Caudate nucleus (tissue), 63 donors: ENCODE measurements at places on chromosomes 11 and 22.
A peak's percentile ranks its signal among the peaks of the same experiment; 100 is the strongest.

GRCh38 chr11:125941619-125942611 is 3.9 kb upstream of the VSIG10L2 start:
- DNase-seq, result no peak

GRCh38 chr11:118027694-118028093 is 41.5 kb downstream of the IL10RA start:
- DNase-seq, result no peak

GRCh38 chr11:22807391-22807790 is 22.2 kb downstream of the SVIP start:
- DNase-seq, result no peak

GRCh38 chr11:122642971-122643370 is 12.6 kb upstream of the UBASH3B start:
- no peak for DNase-seq

DNA sequence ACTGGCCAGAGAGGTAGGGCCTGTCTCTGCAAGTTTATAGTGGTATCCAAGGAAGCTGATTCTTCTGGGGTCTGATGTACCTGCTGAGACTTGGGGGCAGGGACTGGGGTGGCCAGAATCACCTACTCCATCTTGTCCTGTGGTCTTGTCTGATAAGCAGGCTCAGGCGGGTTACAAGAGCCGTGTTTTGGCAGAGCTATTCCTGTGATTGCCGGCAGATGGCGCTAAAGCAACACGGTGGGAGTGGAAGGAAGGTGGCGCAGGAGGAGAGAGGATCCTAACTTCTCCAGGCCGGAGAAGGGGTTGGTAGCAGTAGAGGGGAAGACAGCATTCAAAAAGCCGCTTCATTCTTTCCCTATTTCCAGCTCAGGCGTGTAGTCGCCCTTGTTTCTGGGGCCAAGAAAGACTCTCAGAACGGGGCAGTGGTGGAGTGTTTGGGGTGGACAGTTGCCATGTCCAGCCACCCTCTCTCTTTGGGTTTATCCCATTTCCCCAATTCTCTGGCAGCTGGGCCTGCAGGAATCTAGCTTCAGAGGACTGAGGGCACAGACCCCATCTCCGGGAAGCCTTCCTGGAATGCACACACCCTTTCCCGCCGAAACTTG is 15.1 kb downstream of the CHRM1 start:
- DNase-seq, result peak; percentile 68

DNA sequence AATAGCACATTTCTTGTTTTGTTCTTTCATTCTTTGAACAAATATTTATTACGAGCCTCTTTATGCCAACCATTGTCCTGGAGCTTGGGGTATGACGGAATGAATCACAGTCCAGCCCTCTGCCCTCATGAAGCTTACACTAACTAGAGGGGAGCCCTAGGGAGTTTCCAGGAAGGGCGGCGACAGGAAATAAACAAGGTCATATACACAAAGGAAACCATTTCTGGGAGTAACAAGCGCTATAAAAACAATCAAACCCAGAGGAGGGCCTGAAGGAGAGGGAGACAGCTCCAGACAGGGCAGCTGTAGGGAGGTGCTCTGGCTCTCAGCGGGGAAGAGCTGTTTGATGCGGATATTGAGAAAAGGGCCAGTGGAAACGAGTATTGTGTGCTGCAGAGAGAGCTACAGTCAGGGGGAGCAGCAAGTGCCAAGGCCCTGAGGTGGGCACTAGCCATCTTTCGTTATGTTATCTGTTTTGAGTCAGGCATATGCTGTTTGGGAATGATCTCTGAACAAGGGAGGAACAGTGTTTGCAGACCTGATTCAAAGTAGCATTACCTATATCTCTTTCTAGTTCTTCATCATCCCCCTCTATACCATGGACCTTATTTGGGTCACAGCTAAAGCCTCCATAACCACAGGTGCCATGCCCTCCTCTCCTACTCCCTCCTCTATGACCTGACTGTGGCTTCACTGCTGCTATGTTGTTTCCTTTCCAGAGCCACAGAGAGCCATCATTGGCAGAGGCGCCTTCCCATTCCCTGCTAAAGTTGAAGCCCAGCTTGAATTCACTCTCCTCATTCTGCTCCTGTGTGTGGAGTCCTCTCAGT is 15.3 kb upstream of the ZBTB16 start:
- no peak for DNase-seq

DNA sequence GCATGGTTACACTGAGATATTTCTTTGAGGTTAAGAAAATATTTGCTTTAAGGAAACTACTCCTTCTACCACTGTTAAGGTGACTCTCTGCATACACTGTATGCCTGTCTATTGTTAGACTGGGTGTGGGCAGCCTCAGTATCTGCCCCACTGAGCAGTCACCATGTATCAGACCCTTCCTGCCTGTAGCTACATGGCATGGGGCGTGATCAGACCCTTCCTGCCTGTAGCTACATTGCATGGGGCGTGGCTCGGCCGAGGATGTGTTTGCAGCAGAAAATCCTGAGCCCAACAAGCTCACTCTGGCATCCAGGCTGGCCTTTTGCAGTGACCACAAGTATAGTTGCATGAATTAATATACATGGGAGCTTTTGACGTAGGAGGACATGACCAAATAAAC is 669.4 kb downstream of the OPCML start:
- no peak for DNase-seq

DNA sequence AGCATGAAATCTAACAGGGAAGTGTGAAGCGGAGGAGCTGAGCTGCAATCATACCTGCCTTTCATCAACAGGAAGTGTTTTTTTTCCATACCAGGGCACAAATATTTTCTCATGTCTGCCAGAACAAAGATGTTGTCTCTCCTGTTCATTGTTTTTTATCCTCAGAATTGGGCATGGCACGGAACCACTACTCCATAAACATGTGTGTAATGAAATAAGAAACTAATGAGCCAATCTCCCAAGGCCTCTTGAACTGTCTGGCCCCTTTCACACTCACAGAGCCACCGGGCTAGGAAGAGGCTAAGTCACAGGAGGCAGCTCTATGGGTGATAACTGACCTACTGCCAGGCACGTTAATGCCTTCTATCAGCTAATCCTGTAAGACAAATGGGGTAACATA is 124.4 kb downstream of the ETS1 start:
- no peak for DNase-seq

DNA sequence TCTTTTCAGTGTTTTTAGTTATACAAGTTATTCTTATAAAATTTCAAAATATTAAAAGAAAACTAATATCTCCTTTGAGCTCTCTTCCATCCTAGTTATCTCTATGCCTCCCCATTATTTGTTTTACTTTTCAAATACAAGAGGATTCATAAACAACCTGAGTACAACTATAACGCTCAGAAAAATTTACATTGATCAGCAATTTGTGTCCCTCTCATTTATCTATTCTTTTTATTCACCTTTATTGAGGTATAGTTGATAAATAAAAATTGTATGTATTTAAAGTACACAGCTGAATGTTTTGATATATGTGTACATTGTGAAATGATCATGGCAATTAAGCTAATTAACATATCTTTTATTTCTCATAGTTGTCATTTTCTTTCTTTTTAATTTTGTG is 57.6 kb downstream of the GRIA4 start:
- no peak for DNase-seq

- no peak for DNase-seq
Measured at GRCh38 chr11:15006139-15006759, 34.1 kb upstream of the CALCA start.

DNA sequence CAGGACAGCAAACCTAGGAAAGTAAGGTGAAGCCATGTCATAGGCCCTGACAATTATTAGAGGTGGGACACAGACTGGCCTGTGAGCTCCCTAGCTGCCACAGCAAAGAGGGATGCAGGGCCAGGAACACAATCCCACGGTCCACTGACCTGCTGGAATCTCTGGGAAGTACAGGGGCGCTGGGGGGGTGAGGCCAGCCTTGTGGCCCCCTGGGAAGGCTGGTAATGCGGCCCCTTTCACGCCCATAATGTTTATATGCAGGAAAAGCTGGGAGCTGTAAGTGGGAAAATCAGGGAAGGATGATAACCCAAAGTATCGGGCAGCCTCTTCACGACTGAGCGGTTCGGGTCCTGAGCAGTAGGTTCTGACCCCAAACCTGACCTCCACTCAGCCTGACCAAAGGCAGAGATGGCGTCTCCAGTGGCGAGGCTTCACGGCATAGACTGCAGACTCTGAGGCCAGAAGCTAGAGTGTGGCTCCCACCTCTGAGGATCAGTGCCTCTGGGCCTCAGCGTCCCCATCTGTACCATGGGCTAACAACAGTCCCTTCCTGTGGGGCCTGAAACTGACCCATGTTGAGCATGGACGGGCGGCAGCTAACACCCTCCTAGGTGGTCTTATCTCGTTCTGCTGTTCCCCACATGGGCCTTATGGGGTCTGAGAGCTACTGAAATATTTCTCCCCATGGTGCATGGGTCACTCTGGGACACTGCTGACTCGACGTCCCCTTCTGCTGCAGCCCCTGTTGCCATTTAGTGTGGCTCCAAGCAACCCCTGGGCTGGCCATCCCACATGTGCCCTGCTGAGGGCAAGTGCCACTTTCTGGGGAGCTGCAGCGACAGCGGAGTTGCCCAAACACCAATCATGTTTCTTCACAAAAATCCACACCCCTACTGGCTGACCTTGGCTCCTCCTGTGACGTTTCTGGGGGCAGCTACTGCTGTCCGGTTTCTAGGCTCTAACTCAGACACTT is 101.8 kb downstream of the PHF21B start:
- DNase-seq, result no peak

DNA sequence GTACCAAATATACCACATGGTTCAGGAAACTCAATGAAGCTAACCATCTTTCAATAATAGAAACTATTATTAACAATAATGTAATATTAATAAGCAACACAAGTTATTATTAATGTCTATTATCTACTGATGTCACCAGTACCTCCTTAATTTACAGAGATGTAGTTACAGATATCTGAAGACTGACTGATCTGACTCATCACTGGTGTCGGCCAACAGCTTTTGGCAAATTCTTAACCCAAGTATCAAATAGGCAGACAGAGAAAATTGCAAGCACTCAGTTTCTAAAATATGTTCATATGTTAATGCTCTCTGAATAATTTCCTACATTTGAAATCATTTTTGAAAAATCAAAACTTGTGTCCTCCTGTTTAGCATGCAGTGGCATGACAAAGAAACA is 100.4 kb upstream of the DDI1 start:
- DNase-seq, result no peak

- DNase-seq, result no peak
Measured at GRCh38 chr11:132263241-132263640, 892.8 kb downstream of the NTM start.

- DNase-seq, result no peak
Measured at GRCh38 chr22:44537015-44537414, 39.0 kb upstream of the RTL6 start.

- DNase-seq, result no peak
Measured at GRCh38 chr11:22163394-22163797, 29.5 kb upstream of the ANO5 start.

DNA sequence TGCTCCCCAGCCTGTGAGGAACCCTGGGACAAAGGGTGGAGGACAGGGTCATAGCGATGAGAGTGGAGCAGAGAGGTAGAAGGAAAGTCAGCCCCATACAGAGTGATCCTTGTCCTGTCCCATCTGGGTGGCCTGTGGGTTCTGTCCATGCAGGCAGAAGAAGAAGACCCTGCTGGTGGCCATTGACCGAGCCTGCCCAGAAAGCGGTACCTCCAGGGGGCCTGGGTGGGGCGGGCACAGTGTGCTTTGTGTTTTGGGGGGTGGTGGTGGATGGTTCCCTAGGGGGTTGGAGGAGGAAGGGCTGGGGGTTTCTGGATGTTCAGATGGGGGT is 7.9 kb downstream of the SIDT2 start:
- DNase-seq, result no peak

GRCh38 chr11:120128392-120129119 is 9.4 kb downstream of the TRIM29 start:
- no peak for DNase-seq

DNA sequence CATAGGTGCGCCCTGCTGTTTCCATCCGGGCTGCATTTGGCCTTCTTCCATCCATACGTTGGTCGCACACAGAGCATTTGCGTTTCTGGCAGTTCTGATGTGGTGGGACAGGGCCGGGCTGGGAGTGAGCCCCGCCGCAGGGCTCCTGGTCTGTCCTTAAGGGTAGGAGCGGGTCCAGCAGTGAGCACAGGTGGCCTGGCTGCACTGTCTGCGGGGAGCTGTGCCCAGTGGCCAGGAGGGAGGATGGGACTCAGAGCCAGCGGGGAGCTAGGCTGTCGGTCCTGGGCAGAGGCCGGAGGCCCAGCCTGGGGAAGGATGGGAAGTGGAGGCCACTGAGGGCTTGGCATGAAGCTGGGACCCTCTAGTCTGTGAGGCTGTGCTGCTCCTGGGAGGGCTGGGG is 385.1 kb downstream of the TBC1D22A start:
- DNase-seq, result no peak

DNA sequence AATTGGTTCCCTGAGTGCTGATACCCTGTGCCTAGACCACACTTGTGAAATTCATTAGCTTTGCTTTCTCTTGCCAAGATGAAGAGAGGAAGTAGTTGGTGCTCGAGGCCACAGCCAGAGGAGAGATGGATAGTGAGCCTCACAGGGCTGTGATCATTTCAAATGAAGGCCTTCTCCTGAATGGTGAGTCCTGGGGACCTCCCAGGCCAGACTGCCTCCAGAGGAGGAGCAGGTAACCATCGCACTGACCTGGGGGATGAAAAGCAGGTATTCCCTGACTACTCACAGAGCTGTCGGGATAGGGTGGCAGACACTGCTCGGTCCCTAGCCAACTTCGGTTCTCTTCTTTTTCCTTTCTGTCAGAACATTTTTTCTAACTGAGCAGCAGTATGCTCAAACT is 4.8 kb upstream of the FXYD6 start:
- no peak for DNase-seq
